ENCODE measurements at places on chromosomes 13 and 19.

DNA sequence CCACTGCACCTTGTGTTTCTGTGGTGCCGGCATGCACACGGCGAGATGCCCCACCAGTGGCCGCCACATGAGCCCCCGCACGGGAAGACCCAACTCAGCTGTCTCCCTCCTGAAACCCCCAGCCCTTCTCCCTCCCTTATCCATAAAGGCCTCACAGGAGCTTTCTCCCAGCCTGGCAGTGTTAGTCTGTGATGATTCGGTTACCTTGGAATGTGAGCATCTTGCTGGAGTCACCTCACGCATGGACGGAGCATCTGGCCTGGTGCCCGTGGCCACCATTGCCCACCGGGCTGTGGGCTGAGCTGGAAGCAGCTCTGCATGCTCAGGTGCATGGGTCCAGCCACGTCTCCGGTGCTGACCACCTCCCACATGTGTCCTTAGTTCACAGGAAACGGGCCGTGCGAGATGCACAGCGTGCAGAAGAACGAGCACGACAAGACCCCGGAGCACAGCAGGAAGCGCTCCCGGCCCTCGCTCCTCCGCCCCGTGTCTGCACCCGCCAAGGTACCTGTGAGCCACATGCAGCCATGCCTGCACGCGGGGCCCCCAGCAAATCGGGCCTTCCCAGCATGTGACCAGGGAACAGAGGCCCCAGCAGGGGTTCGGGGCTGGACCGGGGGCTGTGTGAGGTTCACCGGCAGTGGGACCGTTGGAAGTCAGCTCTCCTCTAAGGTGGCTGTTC is 22.0 kb downstream of the SIN3B start:
- DNase-seq = no peak

GRCh38 chr13:40228990-40229389 is 437.5 kb downstream of the FOXO1 start:
- no peak for DNase-seq

DNA sequence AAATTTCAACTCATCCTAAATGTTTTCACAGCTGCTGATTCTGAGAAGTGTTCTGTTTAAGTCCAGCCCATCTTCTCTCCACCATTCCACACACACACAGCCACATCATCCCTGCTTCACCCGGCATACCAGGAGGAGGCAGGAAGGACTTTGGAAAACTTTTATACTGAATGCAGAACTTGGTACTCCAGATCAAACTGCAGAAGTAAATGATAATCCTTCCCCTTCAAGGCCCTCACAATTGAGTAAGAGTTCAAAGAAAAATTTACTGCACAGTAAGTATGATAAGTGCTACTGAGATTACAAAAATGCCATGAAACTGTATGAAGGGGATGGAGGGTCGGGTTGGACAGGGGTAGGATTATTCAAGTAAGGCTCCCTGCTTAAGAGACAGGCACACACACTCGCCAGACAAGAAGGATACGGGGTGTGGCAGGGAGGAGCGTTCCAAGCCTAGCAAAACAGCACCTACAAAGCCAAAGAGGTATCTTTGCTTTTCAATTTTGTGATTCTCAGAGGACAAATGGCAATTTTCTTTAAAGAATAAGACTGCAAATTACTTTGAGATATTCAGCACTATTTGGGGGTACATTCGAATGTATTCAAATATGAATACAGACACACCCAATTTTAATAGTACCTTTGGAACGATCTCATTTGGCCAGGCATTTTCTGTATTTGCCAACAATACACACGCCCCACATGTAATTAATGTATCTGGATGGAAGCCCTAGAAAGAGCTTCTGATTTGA is 2.5 kb downstream of the USP12 start:
- DNase-seq = no peak

DNA sequence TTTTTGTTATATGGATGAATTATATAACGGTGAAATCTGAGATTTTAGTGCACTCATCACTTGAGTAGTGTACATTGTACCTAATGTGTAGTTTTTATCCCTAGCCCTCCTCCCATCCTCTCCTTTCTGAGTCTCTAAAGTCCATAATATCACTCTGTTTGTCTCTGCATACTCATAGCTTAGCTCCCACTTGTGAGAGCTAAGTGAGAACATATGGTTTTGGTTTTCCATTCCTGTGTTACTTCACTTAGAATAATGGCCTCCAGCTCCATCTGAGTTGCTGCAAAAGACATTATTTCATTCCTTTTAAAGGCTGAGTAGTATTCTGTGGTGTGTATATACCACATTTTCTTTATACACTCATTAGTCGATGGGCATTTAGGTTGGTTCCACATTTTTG is 94.0 kb downstream of the SLC10A2 start:
- no peak for DNase-seq

DNA sequence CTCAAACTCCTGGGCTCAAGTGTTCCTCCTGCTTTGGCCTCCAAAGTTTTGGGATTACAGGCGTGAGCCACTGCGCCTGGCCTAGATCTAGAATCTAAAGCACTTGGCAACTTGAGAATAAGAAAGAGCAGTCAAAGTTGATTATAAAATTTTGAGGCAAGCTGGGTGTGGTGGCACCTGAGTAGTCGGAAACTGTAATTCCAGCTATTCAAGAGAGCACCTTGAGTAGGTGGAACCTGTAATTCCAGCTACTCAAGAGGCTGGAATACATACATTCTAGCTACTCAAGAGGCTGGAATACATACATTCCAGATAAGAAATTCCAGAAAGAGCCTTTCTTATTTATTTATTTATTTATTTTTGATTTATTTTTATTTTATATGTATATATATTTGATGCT is 8.3 kb upstream of the NAA16 start:
- no peak for DNase-seq

GRCh38 chr19:5993648-5994358 is 15.9 kb upstream of the RANBP3 start:
- no peak for DNase-seq

DNA sequence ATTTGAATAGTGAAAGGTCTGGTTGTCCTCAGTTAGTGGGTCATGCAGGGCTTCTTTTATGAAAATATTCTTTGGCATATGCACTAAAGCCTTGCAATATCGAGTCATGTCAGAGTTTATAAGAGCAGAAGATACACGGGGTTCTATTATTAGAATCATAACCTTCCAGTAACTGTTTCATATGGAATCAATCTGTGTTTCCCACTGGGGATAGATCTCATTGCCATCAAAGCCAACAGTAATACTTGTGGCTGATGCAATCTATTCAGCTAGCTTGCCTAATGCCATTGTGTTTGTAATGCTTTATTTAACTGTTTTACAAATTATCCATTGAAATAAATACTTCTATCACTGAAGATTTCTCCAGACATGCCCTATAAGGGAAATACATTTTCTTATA is 746.9 kb upstream of the PCDH9 start:
- DNase-seq = no peak

- peak; percentile 64 for DNase-seq
Observed at GRCh38 chr13:22278336-22278929, 607.6 kb downstream of the FGF9 start.

GRCh38 chr19:42403586-42403985 is 13.5 kb upstream of the CNFN start:
- no peak for DNase-seq

GRCh38 chr19:8250596-8250995 is 41.4 kb downstream of the CERS4 start:
- no peak for DNase-seq

GRCh38 chr13:28306325-28306724 is 168.0 kb downstream of the PAN3 start:
- DNase-seq = no peak

GRCh38 chr19:42140125-42140754 is 8.0 kb upstream of the POU2F2 start:
- peak; percentile 43 for DNase-seq

GRCh38 chr13:93708308-93709075 is 481.9 kb downstream of the GPC6 start:
- no peak for DNase-seq

- no peak for DNase-seq
Observed at GRCh38 chr19:39918183-39918651, 16.2 kb downstream of the FCGBP start.

- DNase-seq = no peak
Observed at GRCh38 chr19:18895824-18896341, at the start of gene CERS1. Gene CERS1, minus strand, starts transcription at chr19:18896158. Its CDS starts 86 bp downstream, at chr19:18896072.

- DNase-seq = no peak
Observed at GRCh38 chr19:31804668-31805067, 455.4 kb upstream of the TSHZ3 start.

GRCh38 chr13:98475522-98475921 is 101.4 kb downstream of the STK24 start:
- DNase-seq = no peak

DNA sequence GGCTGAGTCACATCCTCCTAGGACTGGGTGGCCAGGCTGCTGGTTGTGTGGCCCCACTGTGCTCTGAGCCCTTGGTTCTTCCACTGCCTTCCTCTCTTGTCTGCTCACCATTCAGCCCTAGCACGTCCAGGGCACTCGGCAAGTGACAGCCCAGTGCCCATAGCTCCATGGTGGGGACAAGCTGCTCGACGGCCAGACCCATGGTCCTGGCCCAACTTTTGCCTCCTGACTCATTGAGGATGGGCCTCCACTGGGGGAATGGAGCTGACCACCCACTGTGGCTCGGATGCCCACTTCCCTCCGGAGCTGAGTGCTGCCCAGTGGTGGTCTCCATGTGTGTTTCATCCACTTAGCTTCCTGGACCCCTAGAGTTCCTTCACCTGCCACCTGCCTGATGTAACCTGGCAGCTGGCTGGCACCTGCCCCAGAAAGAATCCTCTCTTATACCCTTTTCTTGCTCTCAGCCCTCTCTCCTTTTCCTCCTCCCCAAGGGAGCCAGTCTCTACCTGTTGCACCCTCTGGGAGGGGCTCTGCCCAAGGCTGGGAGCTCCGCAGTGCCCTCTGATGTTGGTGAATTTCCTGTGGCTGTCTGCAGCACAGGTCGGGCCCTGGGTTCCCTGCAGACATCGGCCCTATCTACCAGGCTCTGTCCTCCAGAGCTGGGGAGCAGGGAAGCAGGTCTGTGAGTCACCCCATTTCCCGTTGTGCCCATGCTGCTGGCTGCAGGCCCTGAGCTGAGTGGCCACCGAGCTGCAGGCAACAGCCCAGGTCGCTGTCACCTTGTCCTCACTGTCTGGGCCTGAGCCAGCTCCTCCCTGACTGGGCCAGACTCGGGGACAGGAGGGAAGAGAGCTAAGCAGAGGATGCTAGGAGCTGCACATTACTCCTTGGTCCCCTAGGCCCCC is 7.4 kb downstream of the CHST8 start:
- no peak for DNase-seq

All from tibial nerve (tissue), 4 donors.